Astrocyte (in vitro differentiated cells and primary cell): ENCODE measurements at places on chromosomes 3 and 15. TPM values are rescaled to one million over a fixed set of nuclear protein-coding genes. Genes with fewer than 3 reads are reported as not detected.

DNA sequence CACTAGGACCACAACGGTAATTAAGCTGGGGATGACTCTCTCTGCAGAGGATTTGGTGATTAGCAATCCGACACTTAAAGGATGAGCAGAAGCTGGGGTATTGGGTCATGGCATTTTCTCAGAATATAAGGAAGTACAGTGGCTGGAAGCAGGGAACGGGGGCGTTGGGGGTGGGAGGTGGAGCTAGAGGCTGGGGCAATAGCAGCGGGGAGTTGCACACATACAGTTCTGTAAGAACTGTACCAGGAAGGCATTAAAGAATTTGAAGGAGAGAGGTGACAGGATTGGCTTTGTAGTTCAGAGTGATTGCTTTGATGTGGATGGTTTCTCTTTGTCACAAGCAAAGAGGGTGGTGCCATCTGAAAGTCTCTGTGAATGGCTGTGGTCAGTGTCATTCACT lies 28.2 kb downstream of the PSMD6 start:
- no peak for DNase-seq

MYO9A gene
- total RNA-seq, result 25.1 and 26.4 TPM in 2 replicates

- DNase-seq, result peak; percentile 42
Measured at GRCh38 chr3:185555101-185555501, 2.7 kb upstream of the LIPH start.

SI gene
- not detected in 2 replicates for total RNA-seq

ZKSCAN7 gene
- total RNA-seq, result 4.8 and 5.7 TPM in 2 replicates

DNA sequence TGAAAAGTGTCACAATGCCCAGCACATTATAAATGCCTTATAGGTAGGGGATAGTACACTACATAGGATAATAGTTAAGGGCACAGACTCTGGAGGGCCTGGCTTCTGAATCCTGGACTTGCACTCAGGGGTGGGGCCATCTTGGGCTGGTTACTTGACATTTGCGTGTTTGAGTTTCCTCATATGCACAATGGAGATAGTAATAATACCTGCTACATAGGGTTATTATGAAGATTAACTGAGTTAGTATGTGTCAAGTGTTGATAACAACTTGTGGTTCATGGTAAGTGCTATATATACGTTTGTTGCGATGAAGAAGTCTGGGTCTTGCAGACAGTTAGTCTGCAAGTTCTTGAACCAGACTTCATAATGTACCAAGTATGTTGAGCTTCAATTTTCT lies 37.0 kb downstream of the MITF start:
- no peak for DNase-seq

- no peak for DNase-seq
Measured at GRCh38 chr15:94203306-94203705, 28.1 kb upstream of the MCTP2 start.

DNA sequence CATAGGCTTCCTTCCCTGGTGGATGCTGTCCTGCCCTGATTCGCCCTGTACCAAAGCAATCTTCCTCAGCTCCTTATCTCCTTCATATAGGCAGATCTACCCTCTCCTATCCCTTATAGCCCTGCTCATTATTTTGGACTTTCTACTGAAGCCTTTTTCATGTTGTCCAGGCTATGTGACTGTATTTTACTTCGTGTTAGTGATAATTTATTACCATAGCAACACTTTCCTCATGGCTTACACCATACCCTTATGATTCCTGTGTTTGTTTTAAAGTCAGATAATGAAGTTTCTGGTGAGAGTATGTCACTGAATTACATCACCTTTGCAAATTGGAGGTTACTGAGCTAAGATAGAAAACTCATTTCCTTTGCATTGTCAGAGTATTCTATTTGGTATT lies 352.6 kb downstream of the NLGN1 start:
- DNase-seq, result peak; percentile 73

C3orf62 gene
- 3.5 and 4.8 TPM in 2 replicates for total RNA-seq

CCDC54 gene
- not detected in 2 replicates for total RNA-seq
